RWPE2 (cell line): ENCODE measurements at places on chromosomes 16 and 17.

- DNase-seq: no peak
These were observed 2.9 kb upstream of the SCIMP start for GRCh38 chr17:5237541-5238016.

DNA sequence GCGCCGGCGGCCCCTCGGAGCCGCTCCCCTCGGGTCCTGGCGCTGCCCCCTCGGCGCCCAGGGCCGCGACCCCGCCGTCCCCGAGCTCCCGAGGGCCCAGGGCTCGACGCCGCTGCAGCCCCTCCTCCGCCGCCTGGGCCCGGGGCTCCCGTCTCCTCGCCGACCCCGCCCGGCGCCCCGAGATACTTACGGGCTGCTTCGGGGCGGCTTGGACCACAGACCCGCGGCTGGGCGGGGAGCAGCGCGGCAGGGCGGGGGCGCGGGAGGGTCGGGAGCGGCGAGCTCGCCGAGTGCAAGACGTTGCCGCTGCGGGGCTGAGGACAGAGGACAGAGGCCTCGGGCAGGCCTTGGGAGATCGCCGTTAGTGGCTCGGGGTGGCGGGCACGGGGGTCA is 290 bp downstream of the TOB1 start:
- DNase-seq: no peak

GRCh38 chr17:32274101-32274500 is 8.5 kb downstream of the RHBDL3 start:
- no peak for DNase-seq

DNA sequence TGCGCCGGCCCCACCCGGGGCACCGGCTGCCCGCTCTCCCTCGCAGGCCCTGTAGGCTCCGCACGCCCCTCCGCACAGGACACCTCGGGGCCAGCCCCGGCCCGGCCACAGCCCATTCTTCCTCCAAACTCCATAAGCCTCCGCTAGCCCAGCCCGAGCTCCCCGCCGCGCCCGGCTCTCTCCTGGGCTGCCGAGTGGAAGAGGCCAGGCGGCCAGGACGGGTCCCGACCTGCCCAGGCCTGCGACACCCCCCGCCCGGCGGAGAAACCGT is 397 bp downstream of the NCOR1 start:
- DNase-seq: peak; percentile 66

GRCh38 chr16:88951501-88951900 is 25.5 kb downstream of the CBFA2T3 start:
- DNase-seq: no peak

DNA sequence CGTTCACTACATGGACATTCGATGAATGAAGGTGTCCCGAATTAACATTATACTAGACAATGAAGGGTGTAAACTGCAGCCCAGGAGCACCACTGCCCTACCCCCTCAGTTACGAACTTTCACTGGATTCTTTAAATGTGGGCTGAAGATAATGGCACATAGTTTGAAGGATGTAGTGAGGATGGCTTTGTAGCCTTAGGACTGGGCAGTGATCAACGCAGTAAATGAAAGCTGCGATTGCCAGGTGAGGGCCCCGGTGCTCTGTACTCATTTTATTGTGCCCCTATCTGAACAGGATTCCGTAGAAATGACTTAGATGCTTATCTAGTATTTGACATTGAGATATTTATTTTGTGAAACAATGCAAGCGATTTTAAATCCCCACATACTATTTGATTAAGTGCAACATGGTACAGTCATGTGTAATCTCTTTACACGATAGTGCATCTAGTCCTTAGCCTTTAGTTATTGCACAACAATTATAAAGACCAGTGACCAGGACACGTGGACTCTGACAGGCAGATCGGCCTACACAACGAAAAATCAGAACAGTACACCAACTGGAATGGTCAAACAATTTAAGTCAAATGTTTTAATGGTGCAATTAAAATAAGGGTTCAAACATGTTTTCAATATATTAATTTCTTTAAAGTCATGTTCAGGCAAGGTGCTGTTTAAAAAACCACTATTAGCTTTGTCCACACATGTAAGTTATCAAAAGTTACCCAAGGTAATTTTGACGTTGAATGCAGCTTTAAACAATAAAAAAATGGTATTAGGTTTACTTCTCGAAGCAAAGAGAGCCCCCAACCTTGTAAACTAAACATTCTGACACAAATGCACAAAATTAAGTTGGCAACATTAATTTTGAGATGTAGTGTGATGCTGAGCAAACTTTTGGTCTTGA is 17.4 kb upstream of the ERN1 start:
- DNase-seq: no peak

GRCh38 chr16:52521570-52521969 is 25.4 kb downstream of the TOX3 start:
- no peak for DNase-seq

- peak; percentile 66 for DNase-seq
These were observed 741 bp downstream of the PLK1 start for GRCh38 chr16:23679274-23679985.

- no peak for DNase-seq
These were observed 43.2 kb downstream of the C16orf82 start for GRCh38 chr16:27109666-27110523.

- DNase-seq: no peak
These were observed 15.0 kb upstream of the C17orf58 start for GRCh38 chr17:68011199-68011665.

GRCh38 chr17:50322271-50322670 is 23.7 kb upstream of the XYLT2 start:
- DNase-seq: no peak

GRCh38 chr16:89984216-89984615 is 35.0 kb downstream of the DBNDD1 start:
- DNase-seq: no peak

- no peak for DNase-seq
These were observed 19.8 kb downstream of the USP36 start for GRCh38 chr17:78820841-78821240.

- DNase-seq: no peak
These were observed 17.7 kb downstream of the GLP2R start for GRCh38 chr17:9843152-9844010.

- DNase-seq: no peak
These were observed 1.1 kb downstream of the KRTAP9-9 start for GRCh38 chr17:41256291-41256685.
